ENCODE measurements at places on chromosomes 5 and 9.
A peak's percentile ranks its signal among the peaks of the same experiment; 100 is the strongest.

GRCh38 chr5:163695830-163696578 lies 190.6 kb downstream of the MAT2B start:
- DNase-seq = peak; percentile 15

GRCh38 chr5:54443270-54443669 lies 12.2 kb upstream of the HSPB3 start:
- DNase-seq = peak; percentile 11

GRCh38 chr5:92566113-92566786 lies 1014.8 kb downstream of the NR2F1-AS1 start:
- no peak for DNase-seq

- no peak for DNase-seq
Measured at GRCh38 chr5:76688836-76689235, 27.1 kb upstream of the F2R start.

DNA sequence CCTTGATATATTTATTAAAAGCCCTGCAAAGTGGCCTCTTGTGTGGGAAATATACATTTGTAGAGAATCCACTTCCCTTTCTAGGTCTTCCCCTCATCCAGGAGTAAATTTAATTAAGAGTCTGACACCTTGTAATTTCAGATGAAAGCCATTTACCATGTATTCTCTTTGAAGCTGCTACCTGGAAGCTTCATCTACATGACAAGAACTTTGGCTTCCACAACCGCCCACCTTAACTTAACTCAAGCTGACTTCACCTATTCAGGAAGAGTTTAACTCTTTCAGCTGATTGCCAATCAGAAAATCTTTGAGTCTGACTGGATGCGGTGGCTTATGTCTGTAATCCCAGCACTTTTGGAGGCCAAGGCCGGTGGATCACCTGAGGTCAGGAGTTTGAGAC lies 899.9 kb downstream of the TAF11L14 start:
- no peak for DNase-seq

- DNase-seq = no peak
Measured at GRCh38 chr5:22473886-22474285, 379.3 kb downstream of the CDH12 start.

DNA sequence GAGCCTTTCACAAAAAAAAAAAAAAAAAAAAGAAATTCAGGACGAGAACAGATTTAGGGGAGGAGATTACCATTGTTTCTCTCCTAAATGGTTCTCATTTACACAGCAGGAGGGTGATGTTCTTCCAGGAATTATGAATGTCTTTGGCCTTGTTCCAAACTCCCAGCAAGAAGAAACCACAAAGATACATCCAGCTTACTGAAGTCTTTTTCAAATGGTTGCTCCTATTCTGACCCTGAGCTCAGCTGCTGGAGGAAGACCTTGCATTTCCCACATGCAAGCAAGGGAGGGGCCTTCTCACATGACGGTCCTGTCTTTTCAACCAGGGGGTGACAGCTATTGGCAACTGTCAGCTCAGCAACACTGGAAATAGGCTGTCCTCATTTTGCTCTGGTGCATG lies 203.0 kb upstream of the VLDLR start:
- peak; percentile 59 for DNase-seq

- DNase-seq = no peak
Measured at GRCh38 chr9:93225417-93225816, 41.5 kb downstream of the WNK2 start.

- DNase-seq = no peak
Measured at GRCh38 chr5:66882606-66883227, 286.5 kb downstream of the MAST4 start.

GRCh38 chr9:2341126-2341525 lies 280.5 kb upstream of the VLDLR start:
- no peak for DNase-seq

GRCh38 chr9:135272608-135273007 lies 185.1 kb downstream of the OLFM1 start:
- DNase-seq = no peak

- no peak for DNase-seq
Measured at GRCh38 chr5:71932131-71932654, 175.1 kb upstream of the MAP1B start.

- no peak for DNase-seq
Measured at GRCh38 chr5:34525761-34526160, 130.4 kb upstream of the RAI14 start.

DNA sequence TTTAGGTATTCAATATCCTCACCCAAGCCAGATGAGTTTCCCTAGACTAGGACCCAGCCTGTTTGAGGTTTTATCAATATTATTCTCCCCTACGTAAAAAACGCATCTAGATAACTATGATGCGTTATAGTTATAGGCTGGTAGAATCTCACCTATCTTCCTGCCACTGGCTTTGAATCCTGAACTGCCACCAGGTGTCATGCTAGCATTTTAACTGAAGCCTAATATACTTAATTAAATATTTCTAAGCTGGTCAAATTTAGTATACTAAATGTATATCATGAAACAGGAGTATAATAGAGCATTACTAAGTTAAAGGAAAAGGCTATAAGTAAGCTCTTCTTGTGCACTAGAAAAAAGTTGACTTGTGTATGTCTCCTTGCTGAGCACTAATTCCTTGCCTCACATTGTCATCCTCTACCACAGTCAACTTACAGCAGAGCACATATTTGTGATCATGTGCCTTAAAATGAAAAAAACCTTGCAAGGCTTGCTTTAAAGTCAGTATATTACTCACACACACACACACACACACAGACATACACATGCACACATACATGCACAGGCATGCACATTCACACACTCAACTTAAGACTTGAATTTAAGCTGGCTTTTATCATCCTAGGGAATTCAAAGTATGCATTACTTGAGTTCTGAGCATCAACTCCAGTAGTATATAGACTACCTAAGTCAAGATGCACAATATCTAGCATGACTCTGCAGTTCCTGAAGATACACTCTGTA lies 303.4 kb downstream of the ADGRV1 start:
- no peak for DNase-seq

DNA sequence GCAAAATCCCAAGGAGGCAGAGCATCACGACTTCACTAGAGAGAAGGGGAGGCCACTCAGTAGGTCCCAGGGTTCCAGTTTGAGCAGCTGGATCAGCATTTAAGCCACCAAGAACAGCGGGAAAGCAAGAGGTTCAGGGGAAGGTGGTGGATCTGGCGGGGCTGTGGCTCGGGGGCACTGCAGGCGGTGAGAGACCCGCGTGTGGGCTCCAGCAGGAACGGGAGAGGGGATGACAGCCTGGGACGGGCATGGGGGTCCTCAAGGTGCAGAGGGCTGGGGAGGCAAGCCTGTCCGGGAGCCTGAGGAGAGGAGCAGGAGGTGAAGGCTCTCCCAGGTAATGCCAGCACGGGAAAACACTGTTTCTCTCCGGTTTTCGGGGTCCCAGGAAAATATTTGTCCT lies 123.6 kb downstream of the IRX2 start:
- no peak for DNase-seq

DNA sequence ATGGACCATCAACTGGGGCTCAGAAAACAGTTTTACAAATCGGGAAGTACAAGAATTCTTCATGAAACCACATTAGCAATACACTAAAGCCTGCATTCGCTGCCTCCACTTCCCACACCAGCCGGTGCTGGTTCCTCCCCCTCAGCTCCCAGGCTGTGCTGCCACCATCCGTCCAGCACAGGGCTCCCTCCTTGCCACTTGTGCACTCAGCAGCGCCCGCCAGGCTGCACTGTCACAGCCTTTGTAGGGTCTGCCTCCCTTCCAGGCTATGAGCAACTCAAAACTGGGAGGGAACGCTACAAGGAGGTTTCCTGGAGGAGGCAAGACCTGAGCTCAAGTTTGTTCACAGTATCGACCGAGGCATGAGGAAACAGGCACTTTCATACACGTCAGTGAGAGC lies 7.7 kb downstream of the MAPK9 start:
- no peak for DNase-seq

DNA sequence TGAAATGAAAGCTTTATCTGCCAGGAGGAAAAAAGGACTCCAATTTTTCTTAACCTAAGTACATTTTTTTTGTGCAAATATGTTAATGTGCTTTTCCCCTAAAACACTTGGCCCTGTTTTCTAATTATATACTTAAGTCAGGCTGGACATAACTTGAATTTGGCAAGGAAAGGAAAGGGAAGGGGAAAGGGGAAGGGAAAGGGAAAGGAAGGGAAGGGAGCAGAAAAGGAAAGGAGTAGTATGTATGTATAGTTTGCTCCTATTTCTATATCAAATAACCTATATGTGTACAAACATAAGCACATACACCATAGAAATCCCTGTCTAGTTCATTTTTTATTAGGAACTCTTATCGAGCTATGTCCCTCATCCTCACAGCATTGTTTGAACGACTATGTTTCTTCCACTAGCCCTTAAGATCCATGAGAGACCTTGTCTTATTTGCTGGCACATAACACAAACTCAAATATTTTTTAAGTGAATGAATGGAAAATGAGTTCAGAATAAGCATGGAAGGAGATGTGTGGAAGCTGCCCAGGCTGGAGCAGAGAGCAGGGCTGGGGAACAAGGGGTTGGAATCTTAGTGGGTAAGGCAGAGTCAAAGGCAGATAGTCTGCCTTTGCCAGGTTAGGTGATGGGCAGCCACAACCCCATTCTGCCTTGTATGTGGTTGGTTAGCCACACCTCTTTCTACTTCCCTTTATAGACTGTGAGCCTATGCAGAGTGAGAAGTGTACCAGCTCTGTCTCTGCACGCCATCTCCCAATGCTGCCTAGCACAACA lies 70.0 kb downstream of the KLHL3 start:
- DNase-seq = no peak

DNA sequence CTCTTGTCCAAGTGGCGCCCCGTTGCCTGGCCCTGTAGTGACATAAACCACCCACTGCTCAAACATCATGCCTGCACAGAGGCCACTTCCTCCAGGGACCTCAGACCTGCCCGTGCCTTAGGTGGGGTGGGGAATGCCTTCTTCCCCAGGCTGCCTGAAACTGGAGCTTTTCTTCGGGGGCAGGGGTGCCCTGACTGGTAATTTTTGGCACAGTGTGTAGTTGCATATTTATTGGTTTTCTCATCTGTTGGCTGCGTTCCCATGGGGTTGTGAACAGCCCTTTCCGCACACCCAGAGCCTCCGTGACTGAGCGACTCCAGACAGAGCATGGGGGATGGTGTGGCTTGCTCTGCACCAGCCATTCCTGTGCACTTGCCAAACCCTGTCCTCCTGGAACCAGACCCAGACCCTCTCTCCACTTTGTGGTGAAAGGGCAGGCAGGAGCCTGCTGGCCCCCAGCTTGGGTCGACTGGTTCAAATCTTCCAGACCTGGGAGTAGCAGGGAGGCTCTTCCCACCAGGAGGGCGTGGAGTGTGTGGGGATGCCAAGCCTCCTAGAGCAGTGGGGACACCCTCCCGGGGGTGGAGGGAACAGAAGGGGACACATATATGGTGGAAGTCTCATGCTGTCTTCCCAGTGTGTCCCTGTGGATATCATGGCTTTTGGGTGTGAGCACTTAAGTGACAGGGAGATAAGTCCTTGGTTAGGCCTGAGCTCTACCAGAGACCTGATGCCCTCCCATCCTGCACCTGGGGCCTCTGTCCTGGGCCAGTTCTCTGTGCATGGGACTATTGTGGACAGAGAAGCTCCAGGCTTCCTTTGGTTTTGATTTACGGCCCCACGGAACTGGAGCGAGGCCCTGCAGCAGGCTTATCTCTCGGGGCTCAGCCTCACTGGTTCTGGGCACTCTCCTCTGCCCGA lies 39.6 kb downstream of the WNK2 start:
- DNase-seq = peak; percentile 56
